Hindlimb muscle (tissue), 1 donor: ENCODE measurements at places on chromosomes 1 and 21. TPM values are rescaled to one million over a fixed set of nuclear protein-coding genes. Genes with fewer than 3 reads are reported as not detected.

- no peak for DNase-seq
These were observed 30.0 kb upstream of the SSX2IP start for GRCh38 chr1:84720221-84720780.

Gene GFI1
- polyA plus RNA-seq, result 0.28 TPM

Gene AGT
- polyA plus RNA-seq, result 17.9 TPM

Gene CFAP57
- 0.41 TPM for polyA plus RNA-seq

- no peak for DNase-seq
These were observed 10.0 kb upstream of the AGPAT3 start for GRCh38 chr21:43854773-43855633.

DNA sequence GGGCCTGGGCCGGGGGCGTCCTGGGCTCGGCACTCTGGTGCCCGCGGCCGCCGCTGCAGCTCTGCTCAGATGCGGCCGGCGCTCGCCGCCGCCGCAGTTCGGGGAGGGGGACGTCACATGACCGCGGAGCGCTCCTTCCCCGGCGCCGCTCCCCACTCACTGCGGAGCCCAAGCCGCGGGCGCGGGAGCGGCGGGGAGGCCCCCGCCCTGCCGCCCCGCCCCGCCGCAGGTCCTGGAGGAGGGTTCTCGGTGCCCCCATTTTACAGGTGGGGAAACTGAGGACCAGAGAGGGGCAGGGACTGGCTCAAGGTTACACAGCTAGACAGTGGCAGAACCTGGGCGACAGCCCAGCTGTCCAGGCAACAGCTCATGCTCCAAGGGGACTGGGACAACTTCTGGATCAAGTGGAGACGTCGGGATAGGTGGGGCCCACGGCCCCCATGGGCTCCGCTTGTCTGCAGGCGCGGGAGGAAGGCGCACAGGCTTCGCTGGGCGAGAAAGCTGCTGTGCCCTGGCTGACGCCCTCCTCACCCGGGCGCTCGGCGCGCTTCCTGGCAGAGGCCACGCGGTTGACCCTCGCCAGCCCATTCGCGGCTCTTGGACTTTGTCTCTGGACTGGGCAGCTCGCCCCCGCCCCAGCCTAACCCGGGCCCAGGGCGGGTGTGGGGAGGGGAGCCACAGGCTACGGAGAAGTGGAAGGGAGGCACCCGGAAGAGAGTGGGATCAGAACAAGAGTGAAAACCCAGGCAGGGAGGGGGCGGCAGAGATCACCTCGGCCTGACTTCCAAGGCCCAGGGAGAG, at the start of gene RAP1GAP:
Gene RAP1GAP, minus strand, starts transcription at position 100 of the 801 bp plus-strand sequence. CDS start 49,325 bp downstream, outside the sequence.
- DNase-seq, result no peak

Gene ICOSLG
- 10.6 TPM for polyA plus RNA-seq
